ENCODE measurements at places on chromosomes 16 and 17. TPM values are rescaled to one million over a fixed set of nuclear protein-coding genes. Genes with fewer than 3 reads are reported as not detected.

GRCh38 chr16:49653173-49653570 is 202.7 kb downstream of the ZNF423 start:
- DNase-seq = no peak

DNA sequence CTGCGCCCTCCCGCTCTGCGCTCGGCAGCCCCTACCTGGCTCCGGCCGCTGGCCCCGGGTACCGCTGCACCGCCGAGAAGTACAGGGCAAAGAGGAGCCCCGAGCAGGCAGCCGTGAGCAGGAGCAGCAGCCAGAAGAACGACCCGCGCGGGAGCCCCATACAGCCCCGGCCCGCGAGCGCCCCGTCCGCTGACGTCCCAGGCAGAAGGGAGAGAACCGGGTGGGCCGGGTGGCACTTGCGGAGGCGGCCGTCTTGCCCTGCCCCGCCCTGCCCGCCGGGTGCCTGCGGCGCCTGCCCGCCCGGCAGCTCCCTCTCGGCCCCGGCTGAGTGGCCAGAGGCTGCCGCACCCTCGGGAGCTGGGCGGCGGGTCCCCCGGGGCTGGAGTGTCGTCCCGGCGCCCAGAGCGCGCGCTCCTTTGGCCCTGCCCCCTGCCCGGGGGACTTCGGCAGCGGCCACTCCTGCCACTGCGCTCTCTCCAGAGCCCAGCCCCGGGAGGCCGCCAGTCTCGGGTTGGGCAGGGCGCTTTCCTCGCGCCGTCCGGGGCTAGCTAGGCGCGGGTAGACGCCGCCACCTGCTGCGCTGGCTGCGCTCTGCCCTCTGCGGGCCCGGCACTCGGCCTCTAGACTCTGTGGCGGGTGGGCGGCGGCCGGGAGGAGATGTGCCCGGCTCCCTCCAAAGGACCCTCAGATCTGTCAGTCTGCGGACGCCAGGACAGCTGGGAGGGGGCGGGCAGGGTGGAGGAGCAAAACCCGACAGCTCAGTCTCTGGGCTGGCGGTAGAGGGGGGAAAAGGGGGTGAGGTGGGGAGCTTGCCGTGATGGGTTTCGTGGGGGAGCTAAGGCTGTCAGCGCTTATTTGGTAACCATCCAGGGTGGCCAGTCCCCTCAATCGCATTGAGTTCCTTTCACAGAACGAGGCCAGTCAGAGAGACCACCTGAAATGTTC is at the start of gene ST6GALNAC2:
Gene ST6GALNAC2 (minus strand): TSS at position 212 of the 945 bp plus-strand sequence. CDS start 52 bp downstream, at position 160.
- peak; percentile 49 for DNase-seq

DNA sequence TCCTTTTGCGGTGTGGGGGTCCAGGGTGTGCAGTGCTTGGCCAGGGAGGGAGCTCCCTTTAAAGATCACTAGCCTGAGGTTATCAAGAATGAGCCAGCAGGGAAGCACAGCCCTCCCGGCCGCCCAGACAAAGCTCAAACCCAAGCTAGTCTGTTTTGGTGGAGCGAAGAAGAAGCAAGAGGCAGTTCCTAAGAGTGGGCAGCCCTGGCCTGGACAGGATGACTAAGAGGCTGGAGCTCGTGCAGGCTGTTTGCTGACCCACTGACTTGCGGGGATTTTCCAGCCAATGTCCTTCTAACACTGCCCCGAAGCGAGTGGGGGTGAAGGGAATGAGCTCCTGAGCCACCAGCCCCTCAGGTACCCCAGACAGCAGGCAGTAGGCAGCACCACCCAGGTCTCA is 134.4 kb downstream of the COPRS start:
- DNase-seq = no peak

DNA sequence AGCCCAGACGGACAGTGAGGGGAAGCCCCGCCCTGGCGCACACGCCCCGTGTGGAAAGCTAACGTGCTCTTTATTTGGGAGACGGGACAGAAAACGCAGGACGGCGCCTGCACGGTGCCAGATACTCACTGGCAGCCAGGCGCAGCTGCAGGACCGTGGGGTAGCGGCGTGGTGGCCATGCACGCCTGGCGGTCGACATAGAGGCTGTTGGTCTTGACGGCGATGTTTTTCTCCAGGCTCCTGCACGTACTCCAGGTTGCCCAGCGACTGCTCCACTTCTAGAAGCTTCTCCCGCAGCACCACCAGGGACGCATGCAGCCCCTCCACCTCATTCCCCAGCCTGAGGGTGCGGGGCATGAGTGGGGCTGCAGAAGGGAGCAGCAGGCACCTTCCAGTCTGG is 5.1 kb upstream of the C1QTNF8 start:
- DNase-seq = no peak

DNA sequence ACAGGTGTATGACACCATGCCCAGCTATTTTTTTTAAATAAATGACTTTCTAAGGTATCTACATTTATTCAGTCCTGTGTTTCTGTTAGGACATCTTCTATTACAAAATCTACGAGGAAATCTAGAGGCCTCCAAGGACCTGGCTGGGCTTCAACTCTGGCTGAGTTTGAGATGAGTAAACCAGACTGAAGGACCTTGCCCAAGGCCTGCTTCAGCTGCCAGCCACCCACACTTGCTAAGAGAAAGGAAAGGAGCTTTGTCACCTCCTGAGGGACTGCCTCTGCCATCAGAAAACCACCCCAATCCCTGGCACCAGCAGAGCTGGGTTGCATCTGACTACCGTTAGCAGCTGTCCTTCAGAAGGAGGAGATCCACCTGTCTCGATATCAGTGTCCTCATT is 1.3 kb upstream of the MYO1D start:
- DNase-seq = no peak

GRCh38 chr16:89201439-89202377 is 1.4 kb upstream of the SLC22A31 start:
- no peak for DNase-seq

GPRC5C gene
- not detected for total RNA-seq

BFAR gene
- 54.7 TPM for total RNA-seq

BRD7 gene
- total RNA-seq = 84.9 TPM

DNA sequence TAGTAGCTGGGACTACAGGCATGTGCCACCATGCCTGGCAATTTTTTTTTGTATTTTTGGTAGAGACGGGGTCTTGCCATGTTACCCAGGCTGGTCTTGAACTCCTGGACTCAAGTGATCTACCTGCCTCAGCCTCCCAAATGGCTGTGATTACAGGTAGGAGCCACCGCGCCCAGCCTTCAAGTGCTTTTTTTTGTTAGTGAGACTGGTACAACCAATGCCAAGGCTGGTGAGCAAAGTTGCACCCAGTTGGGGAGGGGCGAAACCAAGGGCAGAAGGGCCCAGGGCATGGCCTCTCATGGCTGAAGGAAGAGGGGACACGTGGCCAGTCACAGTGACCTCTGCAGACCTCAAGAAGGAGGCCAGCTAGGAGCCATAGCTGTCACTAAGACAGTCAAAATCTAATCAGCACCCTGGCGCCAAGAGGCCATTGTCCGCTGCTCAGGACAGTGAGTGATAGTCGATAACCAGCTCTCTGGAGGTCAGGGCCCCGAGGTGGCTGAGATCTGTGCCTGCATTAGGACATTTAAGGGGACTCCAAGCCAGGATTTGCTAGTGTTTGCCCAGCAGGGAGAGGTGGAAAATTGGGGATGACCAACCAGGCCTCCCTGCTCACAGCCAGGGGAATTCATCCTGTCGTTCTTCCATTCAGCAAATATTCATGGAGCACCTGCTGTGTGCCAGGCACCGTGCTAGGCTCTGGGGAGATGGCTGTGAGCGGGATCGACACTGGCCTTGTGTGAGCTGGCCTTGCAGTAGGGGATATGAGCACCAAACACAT is 10.2 kb downstream of the IL4R start:
- no peak for DNase-seq

ALOX12B gene
- total RNA-seq = 3.2 TPM

SUZ12 gene
- 49.5 TPM for total RNA-seq
